Transverse colon (tissue), 4 donors: ENCODE measurements at places on chromosomes 1 and 21. TPM values are rescaled to one million over a fixed set of nuclear protein-coding genes. Genes with fewer than 3 reads are reported as not detected.

Gene RGS1
- 38.5 TPM for total RNA-seq

Gene LIPI
- not detected for total RNA-seq

Gene OR2T27
- not detected for total RNA-seq

Gene CR2
- total RNA-seq = 9.4 TPM

Gene GLIS1
- total RNA-seq = not detected

Gene GCSAML
- 0.32 TPM for total RNA-seq

Gene FCGR3A
- 0.75 TPM for total RNA-seq

Gene MTX1
- 64.0 TPM for total RNA-seq

Gene ANGPTL3
- not detected for total RNA-seq

Gene KCNT2
- total RNA-seq = not detected

Gene SYCP1
- not detected for total RNA-seq

Gene SERTAD4
- total RNA-seq = 1.6 TPM

DNA sequence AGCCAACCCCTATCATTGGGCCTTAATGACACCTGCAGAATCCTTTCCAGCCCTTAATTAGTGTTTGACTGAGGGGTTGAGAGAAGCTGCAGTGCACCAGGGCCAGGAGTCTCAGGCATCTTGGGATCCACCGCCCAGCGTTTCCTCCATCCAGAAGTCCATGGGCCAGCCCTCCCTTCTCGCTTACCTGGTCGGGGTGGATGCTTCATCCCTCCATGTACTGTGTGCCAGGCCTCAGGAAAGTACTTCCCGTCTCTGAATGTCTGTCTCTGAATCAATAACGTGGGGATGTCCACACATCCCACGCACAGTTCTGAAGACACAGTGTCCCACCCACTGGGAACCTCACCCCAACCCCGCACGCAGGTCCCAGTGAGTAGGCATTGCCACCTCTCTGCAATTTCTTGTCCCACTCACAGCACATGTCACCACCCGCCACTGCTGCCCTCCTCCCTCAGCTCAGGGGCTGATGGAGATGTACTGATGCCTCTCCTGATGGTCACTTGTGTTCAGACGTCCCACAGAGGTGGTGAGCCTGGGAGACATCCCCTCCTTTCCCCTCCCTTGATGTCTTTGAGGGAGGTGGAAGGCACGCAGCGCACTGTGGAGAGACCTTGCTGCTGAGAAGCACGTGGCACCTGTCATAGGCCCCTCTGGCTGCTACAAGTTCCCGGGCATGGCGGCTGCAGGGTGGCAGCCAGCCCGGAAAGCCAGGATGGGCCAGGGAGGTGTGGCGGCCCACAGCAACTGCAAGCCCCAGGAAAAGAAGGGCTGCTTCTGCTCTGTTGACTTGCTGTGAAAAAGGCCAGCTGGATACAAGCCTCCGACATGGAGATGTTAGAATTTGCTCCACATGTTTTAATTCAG, 29.4 kb upstream of the PRSS38 start:
- no peak overlapping the region for H3K27ac ChIP-seq
- no peak for DNase-seq
- no peak overlapping the region for H3K4me3 ChIP-seq
- no peaks in the 10 kb centered on the region for H3K36me3 ChIP-seq
- peaks cover 24% of the 10 kb centered on the region for H3K4me1 ChIP-seq

GRCh38 chr1:147270721-147271120, 28.2 kb downstream of the CHD1L start:
- no peaks in the 10 kb centered on the region for H3K27me3 ChIP-seq
- no peaks in the 10 kb centered on the region for H3K36me3 ChIP-seq
- DNase-seq = no peak
- H3K4me3 ChIP-seq = no peak overlapping the region

GRCh38 chr1:59077466-59078069, 219.3 kb upstream of the FGGY start:
- H3K4me3 ChIP-seq = no peak overlapping the region
- H3K27me3 ChIP-seq = no peaks in the 10 kb centered on the region
- H3K36me3 ChIP-seq = no peaks in the 10 kb centered on the region

DNA sequence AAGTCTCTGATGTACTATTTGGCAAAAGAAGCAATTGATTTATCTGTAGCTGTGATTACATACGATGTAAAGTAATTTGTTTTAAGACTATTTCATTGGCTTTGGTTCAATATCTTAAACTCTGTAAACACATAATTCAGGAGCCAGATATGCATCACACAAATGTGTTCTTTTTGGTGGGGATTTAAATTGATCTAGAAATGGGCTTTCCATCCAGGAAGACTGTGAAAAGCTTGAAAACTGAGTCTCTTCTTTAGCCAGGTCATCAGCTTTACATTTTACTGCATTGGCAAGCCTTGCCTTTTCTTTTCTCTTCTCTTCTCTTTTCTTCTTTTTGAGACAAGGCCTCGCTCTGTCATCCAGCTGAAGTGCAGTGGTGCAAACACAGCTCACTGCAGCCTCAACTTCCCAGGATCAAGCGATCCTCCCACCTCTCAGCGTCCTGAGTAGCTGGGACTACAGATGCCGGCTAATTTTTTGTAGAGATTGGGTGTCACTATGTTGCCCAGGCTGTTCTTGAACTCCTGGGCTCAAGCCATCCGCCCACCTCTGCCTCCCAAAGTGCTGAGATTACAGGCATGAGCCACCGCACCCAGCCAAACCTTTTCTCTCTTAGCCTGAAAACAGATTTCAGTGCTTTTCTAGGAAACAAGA, 1.4 kb downstream of the RCAN3 start:
- no peaks in the 10 kb centered on the region for H3K27me3 ChIP-seq
- no peaks in the 10 kb centered on the region for H3K4me1 ChIP-seq
- peak overlapping the region; percentile 91 for H3K27ac ChIP-seq
- peak overlapping the region; percentile 71 for H3K4me3 ChIP-seq

GRCh38 chr1:226132728-226133503, 53.6 kb downstream of the ACBD3 start:
- H3K36me3 ChIP-seq = no peaks in the 10 kb centered on the region
- no peaks in the 10 kb centered on the region for H3K27me3 ChIP-seq
- peak overlapping the region; percentile 68 for H3K27ac ChIP-seq
- peaks cover 48% of the 10 kb centered on the region for H3K4me1 ChIP-seq
- H3K4me3 ChIP-seq = no peak overlapping the region
- DNase-seq = no peak

- DNase-seq = peak; percentile 100
- H3K36me3 ChIP-seq = no peaks in the 10 kb centered on the region
- H3K27me3 ChIP-seq = no peaks in the 10 kb centered on the region
- peak overlapping the region; percentile 95 for H3K27ac ChIP-seq
- H3K4me3 ChIP-seq = peak overlapping the region; percentile 42
Observed at GRCh38 chr1:9910423-9911178, 532 bp upstream of the CTNNBIP1 start.

GRCh38 chr1:203153989-203154821, 21.4 kb downstream of the MYBPH start:
- no peaks in the 10 kb centered on the region for H3K27me3 ChIP-seq
- no peaks in the 10 kb centered on the region for H3K4me1 ChIP-seq
- H3K27ac ChIP-seq = peak overlapping the region; percentile 31
- H3K36me3 ChIP-seq = no peaks in the 10 kb centered on the region

GRCh38 chr21:41630917-41631316, 123.0 kb upstream of the TMPRSS2 start:
- H3K4me3 ChIP-seq = no peak overlapping the region
- DNase-seq = no peak
- no peaks in the 10 kb centered on the region for H3K36me3 ChIP-seq
- H3K4me1 ChIP-seq = no peaks in the 10 kb centered on the region

DNA sequence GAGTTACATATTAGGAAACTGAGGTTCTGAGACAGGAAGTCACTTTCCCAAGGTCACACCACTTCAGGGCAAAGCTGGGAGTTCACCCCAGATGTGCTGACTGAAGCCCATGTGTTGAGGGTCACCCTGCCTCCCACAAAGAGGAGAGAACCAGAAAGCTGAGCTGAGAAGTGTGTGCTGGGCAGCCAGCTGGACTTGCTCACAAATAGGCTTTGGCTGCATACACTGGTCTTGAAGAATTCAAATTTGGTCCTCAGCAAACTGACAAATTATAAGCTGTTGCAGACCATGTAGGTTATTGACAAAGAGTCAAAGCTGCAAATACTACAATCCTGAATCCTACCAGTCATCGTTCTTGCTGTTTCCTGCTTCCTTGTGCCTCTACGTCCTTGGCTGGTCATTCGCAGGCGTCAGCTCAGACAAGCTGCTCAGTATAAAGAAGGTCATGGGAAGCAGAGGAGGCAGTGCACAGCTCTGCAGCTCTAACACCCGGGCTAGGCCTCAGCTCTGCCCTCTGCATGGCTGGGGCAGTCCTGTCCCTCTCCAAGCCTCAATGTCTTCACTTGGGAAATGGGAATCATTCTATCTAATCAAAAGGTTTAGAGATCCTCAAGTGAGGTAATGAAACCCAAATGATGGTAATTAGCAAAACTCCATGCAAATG, 40.0 kb downstream of the CDCP2 start:
- H3K4me3 ChIP-seq = no peak overlapping the region
- no peaks in the 10 kb centered on the region for H3K36me3 ChIP-seq
- H3K27me3 ChIP-seq = no peaks in the 10 kb centered on the region
- no peak overlapping the region for H3K27ac ChIP-seq
- DNase-seq = no peak

GRCh38 chr1:169511316-169512005, 25.7 kb upstream of the SLC19A2 start:
- H3K27me3 ChIP-seq = no peaks in the 10 kb centered on the region
- peak overlapping the region; percentile 56 for H3K27ac ChIP-seq
- H3K4me3 ChIP-seq = no peak overlapping the region
- no peak for DNase-seq
- H3K36me3 ChIP-seq = no peaks in the 10 kb centered on the region

- no peak overlapping the region for H3K4me3 ChIP-seq
- H3K4me1 ChIP-seq = peaks cover 18% of the 10 kb centered on the region
- H3K27ac ChIP-seq = no peak overlapping the region
Observed at GRCh38 chr1:43305926-43306687, 5.3 kb downstream of the TIE1 start.

DNA sequence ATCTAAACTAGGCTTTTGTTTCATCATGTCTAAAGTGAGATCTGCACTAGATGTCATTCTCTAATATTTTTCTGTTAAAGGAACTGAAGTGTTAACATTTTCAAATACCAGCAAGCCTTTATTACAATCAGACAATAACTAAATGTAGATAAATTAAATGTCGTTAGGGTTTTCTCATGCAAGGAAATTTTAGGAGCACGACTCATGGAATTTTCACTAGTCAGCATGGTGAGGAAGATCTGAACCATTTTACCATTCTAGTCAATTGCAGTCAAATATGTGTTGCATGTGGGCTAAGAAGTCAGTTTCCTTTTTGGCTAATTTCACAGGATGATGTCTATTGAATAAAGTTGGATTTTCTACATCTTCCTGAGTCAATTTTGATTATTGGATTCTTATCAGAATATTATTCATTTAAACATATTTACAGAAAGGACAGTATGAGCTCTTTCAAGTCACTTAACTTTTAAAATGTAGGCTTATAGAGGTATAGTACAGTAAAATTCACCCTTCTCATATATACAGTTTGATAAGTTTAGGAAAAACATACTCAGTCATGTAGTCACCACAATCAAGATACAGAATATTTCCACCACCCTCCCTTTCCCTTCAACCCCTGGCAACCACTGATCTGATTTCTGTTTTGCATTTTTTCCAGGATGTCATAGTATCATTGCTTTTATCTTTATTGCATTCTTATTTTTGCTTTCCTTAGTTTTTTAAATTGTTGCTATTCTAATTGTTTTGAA, 9.2 kb downstream of the GCSAML start:
- no peaks in the 10 kb centered on the region for H3K36me3 ChIP-seq
- H3K4me1 ChIP-seq = no peaks in the 10 kb centered on the region
- DNase-seq = no peak
- no peak overlapping the region for H3K4me3 ChIP-seq

- H3K36me3 ChIP-seq = no peaks in the 10 kb centered on the region
- no peaks in the 10 kb centered on the region for H3K27me3 ChIP-seq
- H3K4me3 ChIP-seq = no peak overlapping the region
- no peaks in the 10 kb centered on the region for H3K4me1 ChIP-seq
Observed at GRCh38 chr21:38448671-38449385, 49.4 kb downstream of the ERG start.

- no peak overlapping the region for H3K4me3 ChIP-seq
- no peak for DNase-seq
- H3K27me3 ChIP-seq = peaks cover 19% of the 10 kb centered on the region
- H3K36me3 ChIP-seq = no peaks in the 10 kb centered on the region
Observed at GRCh38 chr21:42835611-42836401, 43.5 kb downstream of the WDR4 start.

GRCh38 chr1:168553680-168554553, 10.1 kb upstream of the XCL2 start:
- no peaks in the 10 kb centered on the region for H3K36me3 ChIP-seq
- H3K4me3 ChIP-seq = no peak overlapping the region
- H3K27ac ChIP-seq = no peak overlapping the region
- no peaks in the 10 kb centered on the region for H3K4me1 ChIP-seq
- no peak for DNase-seq

- no peak overlapping the region for H3K27ac ChIP-seq
- H3K36me3 ChIP-seq = no peaks in the 10 kb centered on the region
- DNase-seq = no peak
- H3K4me3 ChIP-seq = no peak overlapping the region
- peaks cover 21% of the 10 kb centered on the region for H3K4me1 ChIP-seq
- no peaks in the 10 kb centered on the region for H3K27me3 ChIP-seq
Observed at GRCh38 chr1:27398405-27399149, 6.2 kb downstream of the GPR3 start.
